Thoracic aorta (tissue), 2 donors: ENCODE measurements at places on chromosomes 12 and 14.

GRCh38 chr14:21205026-21205677, 49.3 kb upstream of the OR5AU1 start:
- DNase-seq = no peak

DNA sequence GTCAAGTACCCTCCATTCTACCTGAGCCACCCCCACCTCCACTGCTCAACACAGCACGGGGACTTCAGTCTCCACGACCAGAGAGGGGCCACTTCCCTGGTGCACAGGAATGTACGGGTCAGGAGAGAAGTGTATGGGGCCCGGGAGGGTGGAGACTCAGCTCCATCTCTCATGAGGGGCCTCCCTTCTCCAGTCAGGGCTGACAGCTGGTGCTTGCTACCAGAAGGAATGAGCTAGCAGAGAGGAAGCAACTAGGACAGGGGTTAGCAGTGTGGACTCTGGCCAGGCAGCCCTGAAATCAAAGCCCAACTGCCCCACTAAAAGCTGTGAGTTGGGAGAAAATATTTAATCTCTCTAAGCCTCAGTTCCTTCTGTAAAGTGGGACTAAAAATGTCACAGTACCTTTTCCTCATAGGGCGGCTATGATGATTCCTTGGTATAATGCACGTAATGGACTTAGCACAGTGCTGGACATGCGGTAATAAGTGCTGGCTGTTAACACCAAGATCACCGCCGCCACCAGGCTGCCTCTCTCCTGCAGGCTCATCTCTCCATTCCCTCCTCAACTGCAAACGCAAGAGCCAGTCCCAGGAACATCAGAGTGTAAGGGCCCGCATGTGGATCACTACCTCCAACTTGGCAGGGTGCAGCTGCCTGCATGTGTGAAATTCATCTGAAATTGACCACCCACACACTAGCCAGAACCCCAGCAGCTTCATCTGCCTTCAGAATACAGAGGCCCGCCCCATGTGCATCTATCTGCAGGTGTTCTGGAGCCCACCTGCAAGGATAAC, 14.6 kb downstream of the ACTN1 start:
- no peak for DNase-seq

DNA sequence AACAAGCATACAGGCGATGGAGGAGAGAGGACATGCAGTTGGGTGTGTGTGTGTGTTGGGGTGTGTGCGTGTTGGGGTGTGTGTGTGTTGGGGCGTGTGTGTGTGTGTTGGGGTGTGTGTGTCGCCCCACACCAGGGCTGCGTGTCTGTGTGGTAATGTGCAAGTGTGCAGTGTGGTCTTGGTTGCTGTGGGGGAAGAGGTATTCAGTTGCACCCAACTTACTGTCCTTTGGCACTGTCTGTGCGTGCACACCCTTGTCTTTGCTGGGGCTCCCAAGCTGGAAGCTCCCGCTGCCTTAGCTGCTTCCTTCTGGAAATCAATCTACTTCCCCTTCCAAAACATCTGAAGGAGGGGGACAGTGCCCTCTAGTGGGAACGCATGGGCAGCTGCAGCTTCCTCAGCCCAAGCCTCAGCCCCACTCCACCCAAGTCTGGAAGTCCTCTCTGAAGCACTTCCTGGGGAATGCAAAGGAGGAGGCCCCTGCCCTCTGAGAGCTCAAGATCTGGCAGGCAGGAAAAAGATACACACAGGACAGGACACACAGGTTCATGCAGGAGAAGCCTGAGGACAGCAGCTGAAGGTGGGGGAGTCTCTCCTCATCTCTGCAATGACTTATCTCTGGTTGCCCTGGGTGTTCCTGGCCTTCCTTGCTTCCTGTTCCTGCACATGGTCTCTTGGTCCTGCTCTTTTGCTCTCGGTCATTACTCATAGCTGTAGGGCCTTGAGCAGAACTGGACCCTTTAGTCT, 13.1 kb downstream of the ASIC1 start:
- DNase-seq = no peak

- DNase-seq = no peak
These were observed 74.3 kb downstream of the SUSD6 start for GRCh38 chr14:69685716-69686115.

- DNase-seq = no peak
These were observed 33.7 kb upstream of the LGR5 start for GRCh38 chr12:71405884-71406283.

- no peak for DNase-seq
These were observed 61.0 kb downstream of the KIF26A start for GRCh38 chr14:104199266-104199895.

DNA sequence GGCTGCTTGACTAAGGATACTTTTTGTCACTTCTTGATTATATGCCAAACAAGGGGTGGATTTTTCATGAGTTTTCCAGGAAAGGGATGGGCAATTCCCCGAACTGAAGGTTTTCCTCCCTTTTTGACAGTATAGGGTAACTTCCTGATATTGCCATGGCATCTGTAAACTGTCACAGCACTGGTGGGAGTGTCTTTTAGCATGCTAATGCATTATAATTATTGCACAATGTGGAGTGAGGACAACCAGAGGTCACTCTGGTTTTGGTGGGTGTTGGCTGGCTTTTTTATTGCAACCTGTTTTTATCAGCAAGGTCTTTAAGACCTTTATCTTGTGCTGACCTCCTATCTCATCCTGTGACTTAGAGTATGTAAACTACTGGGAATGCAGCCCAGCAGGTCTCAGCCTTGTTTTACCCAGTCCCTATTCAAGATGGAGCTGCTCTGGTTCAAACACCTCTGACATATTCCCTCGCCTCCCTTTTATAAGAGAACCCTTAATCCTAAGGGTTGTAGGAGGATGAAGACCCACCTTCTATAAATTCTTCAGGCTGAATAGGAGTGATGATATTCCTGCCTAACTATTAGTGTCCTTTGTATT, 471.2 kb downstream of the ATP23 start:
- DNase-seq = no peak

- DNase-seq = no peak
These were observed 18.8 kb upstream of the GAS2L3 start for GRCh38 chr12:100554608-100555077.

- no peak for DNase-seq
These were observed 78.0 kb downstream of the DBX2 start for GRCh38 chr12:44972746-44973421.
